Chondrocyte (in vitro differentiated cells): ENCODE measurements at places on chromosomes 4 and X. TPM values are rescaled to one million over a fixed set of nuclear protein-coding genes. Genes with fewer than 3 reads are reported as not detected.
A peak's percentile ranks its signal among the peaks of the same experiment; 100 is the strongest.

The NRK gene
- 12.7 to 30.6 TPM (median 13.1 TPM) in 3 replicates for total RNA-seq

The C4orf17 gene
- not detected in 3 replicates for total RNA-seq

The SATL1 gene
- total RNA-seq = 0.15 TPM in 1 of 3 replicates, not detected in the others

The PDLIM3 gene
- 14.3 to 68.5 TPM (median 63.0 TPM) in 3 replicates for total RNA-seq

The LUZP4 gene
- total RNA-seq = not detected in 3 replicates

DNA sequence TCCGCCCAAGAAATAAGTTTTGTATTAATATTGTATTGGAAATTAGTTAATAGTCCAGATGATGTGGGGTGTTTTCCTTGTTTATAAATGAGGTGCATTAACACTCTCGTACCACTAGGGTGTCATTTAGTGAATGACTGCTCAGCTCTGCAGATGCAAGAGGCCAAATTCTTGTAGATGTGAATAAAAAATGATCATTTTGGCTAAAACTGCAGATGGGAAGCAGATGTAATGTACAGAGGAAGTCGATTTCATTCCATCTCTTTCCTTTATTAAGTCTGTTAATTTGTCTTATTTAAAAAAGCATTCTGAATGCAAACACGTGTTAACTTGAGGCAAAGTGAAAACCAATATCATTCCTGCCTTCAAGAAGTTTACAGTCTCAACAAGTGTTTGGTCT lies 108.1 kb downstream of the DHX15 start:
- H3K36me3 ChIP-seq = no peaks in the 10 kb centered on the region
- H3K4me1 ChIP-seq = peaks cover 29% of the 10 kb centered on the region
- DNase-seq = no peak
- no peak overlapping the region for H3K4me3 ChIP-seq
- no peak overlapping the region for H3K27ac ChIP-seq

DNA sequence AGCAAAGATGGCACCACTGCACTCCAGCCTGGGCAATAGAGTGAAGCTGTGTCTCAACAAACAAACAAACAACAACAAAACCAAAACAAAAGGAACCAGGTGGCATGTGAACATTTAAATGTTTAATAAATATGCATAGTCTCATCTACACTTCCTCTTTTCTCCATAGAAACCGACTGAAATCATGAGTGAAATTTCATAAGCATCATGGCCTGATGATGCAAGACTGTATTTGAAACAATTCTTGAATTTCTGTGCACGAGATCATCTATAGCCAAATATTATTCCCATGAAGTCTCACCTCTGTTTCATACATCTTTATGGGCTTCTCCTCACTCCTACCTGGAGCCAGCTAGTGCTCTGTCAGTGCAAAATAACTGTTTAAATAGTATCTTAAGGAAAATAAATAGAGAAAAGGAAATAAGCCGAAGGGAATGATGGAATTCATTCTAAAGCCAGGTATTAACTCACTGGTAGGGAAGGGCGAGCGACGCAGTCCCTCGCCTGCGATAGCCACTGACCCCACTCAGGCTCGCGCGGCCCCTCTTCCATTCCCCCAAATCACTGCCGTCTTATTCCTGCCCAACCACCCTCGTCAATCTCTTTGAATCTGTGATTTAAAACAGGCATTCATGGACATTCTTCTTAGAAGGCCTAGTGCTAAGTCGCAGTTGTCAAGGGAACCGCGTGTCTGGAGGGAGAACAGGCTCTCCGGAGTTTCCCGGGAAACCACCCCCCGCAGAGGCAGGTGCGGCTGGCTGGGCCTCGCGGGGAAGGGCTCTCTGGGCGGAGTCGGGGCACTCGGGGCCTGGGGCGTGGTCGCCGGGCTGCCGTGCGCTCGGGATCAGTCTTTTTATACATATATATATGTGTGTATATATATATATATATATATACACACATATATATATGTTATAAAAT lies 52.4 kb upstream of the TRIM2 start:
- H3K27ac ChIP-seq = peak overlapping the region; percentile 6
- no peak for DNase-seq
- no peaks in the 10 kb centered on the region for H3K36me3 ChIP-seq

DNA sequence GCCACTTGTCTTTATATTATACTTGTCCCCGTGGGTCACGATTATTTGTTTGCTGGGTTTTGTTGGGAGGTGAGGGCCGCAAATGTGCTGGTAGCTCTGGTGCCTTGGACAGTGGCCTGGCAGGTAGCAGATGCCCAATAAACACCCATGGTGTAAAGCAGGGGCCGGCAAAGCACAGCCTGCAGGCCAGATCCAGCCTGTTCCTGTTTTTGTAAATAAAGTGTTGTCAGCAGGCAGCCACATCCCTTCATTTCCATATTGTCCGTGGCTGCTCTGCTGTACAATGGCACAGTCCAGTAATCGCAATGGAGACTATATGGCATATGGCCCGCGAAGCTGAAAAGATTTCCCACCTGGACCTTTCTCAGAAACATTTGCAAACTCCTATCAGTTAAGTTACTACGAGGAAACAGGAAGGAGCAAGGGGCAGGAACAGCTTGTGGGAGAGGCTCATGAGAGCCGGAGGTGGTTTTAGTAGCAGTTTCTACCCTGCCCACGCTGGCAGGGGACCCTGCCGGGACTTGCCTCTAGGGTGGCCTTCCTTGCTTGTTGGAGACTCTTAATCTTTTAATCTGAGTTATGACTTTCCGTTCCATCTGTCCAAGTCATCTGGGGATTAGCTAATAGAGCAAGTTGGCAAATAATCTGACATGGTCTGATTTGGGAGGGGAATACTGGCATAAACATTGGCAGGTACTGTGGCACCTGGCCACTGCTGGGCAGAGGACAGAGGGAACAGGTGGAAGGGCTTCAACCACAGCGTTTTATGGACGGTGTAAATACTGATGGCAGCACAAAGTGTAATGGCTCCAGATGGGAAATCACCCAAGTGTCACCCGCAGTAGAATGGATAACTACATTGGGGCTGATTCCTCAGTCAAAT lies 19.6 kb downstream of the CLCN4 start:
- H3K27me3 ChIP-seq = no peaks in the 10 kb centered on the region
- peaks cover 39% of the 10 kb centered on the region for H3K4me1 ChIP-seq
- DNase-seq = no peak
- no peak overlapping the region for H3K4me3 ChIP-seq
- H3K36me3 ChIP-seq = no peaks in the 10 kb centered on the region
- peak overlapping the region; percentile 81 for H3K27ac ChIP-seq

GRCh38 chr4:163157157-163157556 lies 9.5 kb downstream of the NAF1 start:
- no peaks in the 10 kb centered on the region for H3K27me3 ChIP-seq
- H3K27ac ChIP-seq = peak overlapping the region; percentile 60
- DNase-seq = no peak
- peaks cover 21% of the 10 kb centered on the region for H3K4me1 ChIP-seq

GRCh38 chr4:17109126-17109525 lies 210.7 kb upstream of the LDB2 start:
- no peak overlapping the region for H3K27ac ChIP-seq
- no peak overlapping the region for H3K4me3 ChIP-seq
- H3K4me1 ChIP-seq = no peaks in the 10 kb centered on the region
- no peaks in the 10 kb centered on the region for H3K36me3 ChIP-seq

- no peaks in the 10 kb centered on the region for H3K27me3 ChIP-seq
- H3K27ac ChIP-seq = peak overlapping the region; percentile 96
- H3K4me3 ChIP-seq = peak overlapping the region; percentile 84
- no peaks in the 10 kb centered on the region for H3K36me3 ChIP-seq
- peak; percentile 94 for DNase-seq
Measured at GRCh38 chrX:41085512-41085877, 250 bp downstream of the USP9X start.

DNA sequence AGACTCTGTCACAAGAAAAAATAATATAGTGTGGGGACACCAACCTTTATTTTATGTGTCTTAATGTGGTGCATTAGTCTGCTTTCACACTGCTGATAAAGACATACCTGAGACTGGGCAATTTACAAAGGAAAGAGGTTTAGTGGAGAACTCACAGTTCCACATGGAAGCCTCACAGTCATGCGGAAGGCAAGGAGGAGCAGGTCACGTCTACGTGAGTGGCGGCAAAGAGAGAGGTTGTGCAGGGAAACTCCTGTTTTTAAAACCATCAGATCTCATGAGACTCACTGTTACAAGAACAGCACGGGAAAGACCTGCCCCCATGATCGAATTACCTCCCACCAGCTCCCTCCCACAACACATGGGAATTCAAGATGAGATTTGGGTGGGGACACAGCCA lies 130.2 kb downstream of the AFF1 start:
- peaks cover 25% of the 10 kb centered on the region for H3K4me1 ChIP-seq
- no peaks in the 10 kb centered on the region for H3K27me3 ChIP-seq
- peaks cover 4% of the 10 kb centered on the region for H3K36me3 ChIP-seq
- no peak overlapping the region for H3K27ac ChIP-seq
- DNase-seq = no peak

DNA sequence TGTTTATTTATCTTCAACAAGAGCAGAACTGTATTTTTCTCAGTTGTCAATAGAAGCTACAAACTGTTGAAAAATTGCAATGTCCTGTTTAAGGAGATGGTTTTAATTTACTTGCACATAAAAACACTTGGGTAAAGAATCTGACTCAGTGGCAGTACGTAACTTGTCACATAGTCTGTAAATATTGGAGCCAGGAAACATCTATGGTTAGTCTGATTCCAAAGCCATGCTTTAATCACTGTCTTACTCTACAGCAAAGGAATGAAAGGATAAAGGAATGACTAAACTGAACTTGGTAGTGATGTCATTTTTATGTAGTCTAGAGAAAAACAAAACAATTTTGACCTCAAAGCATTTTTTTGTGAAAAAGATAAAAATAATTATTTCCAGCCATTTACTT lies 537.2 kb downstream of the STIM2 start:
- no peaks in the 10 kb centered on the region for H3K4me1 ChIP-seq
- no peak overlapping the region for H3K27ac ChIP-seq
- H3K27me3 ChIP-seq = no peaks in the 10 kb centered on the region
- no peaks in the 10 kb centered on the region for H3K36me3 ChIP-seq
- H3K4me3 ChIP-seq = no peak overlapping the region

- no peak overlapping the region for H3K27ac ChIP-seq
- no peak overlapping the region for H3K4me3 ChIP-seq
- no peak for DNase-seq
- H3K36me3 ChIP-seq = peaks cover 2% of the 10 kb centered on the region
- H3K27me3 ChIP-seq = no peaks in the 10 kb centered on the region
Measured at GRCh38 chrX:16552546-16552945, 97.4 kb upstream of the S100G start.

DNA sequence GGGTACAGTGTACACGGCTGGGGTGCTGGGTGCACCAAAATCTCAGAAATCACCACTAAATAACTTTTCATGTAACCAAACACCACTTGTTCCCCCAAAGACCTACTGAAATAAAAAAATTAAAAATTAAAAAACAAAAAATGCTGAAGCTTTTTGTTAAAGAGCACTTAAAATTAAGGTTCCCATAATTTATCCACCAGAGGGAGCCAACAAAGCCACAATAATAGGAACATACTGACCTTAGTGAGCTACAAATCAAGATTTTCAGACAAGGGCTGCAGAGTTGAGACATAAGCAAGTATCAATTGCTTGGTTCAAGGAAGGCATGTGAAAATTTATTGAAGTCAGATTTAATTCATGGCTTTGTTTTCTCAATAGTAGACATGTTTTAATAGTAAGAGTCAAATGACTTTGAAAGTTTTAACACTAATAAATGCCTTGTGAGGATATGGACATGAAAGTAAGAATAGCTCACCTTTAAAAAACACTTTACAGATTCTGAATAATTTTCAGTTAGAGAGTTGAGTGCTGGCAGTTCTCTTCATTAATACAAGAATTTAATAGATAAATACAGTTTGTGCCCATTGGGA lies 43.0 kb upstream of the SCOC start:
- H3K27ac ChIP-seq = no peak overlapping the region
- peaks cover 3% of the 10 kb centered on the region for H3K27me3 ChIP-seq
- no peaks in the 10 kb centered on the region for H3K36me3 ChIP-seq

DNA sequence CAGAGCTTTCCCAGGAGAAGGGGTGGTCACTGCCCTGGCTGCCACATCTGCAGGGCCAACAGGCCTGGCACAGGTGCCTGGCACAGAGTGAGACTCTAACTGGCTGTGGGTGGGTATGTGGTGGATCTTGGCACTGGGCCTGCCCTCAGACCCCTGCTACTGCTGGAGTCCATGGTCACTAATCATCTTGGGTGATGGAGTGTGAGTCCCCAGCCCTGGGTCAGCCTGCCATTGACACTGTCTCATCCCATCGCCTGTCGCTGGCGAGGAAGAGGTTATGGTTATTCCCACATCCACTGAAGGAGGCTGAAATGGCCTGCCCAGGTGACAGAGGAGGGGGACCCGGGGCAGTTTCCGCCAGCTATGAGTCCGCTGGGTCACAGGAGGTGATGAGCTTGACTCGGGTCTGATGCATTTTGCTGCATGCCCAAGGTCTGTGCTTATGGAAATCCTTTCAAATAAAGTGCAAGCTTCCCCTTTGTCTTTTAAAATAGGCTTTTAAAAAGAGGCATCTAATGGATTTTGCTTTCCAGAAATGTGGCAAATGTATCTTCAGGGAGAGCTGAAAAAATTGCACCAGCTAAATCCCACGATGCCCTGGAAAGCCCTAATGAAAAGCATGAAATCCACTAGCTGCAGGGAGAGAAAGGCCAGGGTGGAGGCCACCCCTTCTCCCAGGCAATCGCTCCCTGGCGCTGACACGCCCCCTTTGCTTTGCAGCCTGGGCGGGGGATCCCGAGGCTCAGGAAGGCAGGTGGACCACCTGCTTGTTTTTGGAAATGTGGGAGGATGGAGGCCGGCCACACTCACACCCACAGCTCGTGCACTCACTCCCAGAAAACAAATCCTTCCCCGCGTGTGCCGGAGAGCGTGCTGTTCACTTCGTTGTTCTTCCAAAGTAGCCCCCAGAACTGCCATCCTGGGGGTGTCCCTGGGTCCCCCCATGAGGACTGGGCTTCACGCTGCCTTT lies 54.9 kb downstream of the ABLIM2 start:
- peaks cover 55% of the 10 kb centered on the region for H3K27me3 ChIP-seq
- H3K4me3 ChIP-seq = no peak overlapping the region
- H3K27ac ChIP-seq = no peak overlapping the region
- peaks cover 19% of the 10 kb centered on the region for H3K4me1 ChIP-seq
- DNase-seq = no peak
- H3K36me3 ChIP-seq = no peaks in the 10 kb centered on the region

DNA sequence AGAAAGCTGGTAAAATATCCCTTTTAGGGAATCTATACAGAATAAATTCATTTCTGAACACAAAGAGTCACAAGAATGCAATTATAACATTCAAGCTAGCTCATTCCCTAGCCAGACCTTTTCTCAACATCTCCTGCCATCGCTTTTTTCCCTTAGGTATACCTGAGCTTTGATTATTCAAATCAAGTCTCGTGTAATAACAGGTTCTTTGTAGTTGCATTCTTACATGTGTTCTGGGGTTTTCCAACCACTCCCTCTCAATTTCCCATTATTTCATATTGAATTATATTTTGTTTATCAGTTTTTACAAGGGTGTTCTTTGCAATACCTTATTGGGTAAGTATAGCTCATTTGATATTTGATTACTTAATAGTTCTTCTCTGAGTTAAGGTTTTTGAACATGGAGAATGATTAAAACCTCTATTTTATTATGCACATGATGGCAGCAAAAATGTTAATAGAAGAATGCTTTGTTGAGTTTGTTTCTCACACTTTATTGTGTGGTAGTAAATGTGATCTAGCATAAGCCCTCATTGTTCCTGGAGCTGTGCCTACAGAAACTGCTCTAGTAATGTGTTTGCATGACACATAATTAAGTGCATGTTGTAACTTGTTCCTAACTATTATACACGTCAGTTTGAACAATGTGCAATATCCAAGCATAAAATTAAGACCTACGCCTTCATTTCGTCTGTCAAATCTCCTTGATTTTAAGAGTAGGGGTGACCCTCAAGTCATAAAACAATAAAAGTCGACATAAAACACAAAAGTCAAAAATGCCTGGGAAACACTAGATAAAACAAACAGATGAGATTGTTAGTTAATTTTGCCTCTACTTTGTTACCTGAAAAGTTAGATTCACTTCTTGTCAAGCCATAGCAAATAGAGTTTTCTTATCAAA lies 124.0 kb upstream of the POF1B start:
- DNase-seq = no peak
- no peaks in the 10 kb centered on the region for H3K36me3 ChIP-seq
- H3K4me3 ChIP-seq = no peak overlapping the region
- no peaks in the 10 kb centered on the region for H3K4me1 ChIP-seq
